ENCODE measurements at places on chromosomes 6 and 20.

GRCh38 chr6:46042355-46042999 lies 26.8 kb upstream of the CLIC5 start:
- DNase-seq, result peak; percentile 74

DNA sequence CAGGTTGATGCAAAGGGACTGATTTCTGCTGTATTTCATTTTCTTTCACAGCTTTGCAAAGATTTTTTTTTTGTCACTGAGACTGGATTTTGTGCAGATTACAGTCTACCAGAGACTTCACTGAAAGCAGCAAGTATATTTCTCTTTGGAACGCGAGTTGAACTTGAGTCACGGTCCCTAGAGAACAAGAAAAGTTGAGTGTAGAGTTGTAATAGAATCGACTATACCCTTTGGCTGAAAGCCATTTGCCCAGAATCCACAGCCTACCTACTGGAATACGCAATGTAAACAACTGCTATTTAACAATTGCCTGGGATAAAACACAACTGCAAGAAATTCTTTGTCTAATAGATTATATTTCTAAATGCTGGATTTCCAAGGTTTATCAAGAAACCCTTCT lies 520.6 kb downstream of the HDGFL1 start:
- no peak for DNase-seq

DNA sequence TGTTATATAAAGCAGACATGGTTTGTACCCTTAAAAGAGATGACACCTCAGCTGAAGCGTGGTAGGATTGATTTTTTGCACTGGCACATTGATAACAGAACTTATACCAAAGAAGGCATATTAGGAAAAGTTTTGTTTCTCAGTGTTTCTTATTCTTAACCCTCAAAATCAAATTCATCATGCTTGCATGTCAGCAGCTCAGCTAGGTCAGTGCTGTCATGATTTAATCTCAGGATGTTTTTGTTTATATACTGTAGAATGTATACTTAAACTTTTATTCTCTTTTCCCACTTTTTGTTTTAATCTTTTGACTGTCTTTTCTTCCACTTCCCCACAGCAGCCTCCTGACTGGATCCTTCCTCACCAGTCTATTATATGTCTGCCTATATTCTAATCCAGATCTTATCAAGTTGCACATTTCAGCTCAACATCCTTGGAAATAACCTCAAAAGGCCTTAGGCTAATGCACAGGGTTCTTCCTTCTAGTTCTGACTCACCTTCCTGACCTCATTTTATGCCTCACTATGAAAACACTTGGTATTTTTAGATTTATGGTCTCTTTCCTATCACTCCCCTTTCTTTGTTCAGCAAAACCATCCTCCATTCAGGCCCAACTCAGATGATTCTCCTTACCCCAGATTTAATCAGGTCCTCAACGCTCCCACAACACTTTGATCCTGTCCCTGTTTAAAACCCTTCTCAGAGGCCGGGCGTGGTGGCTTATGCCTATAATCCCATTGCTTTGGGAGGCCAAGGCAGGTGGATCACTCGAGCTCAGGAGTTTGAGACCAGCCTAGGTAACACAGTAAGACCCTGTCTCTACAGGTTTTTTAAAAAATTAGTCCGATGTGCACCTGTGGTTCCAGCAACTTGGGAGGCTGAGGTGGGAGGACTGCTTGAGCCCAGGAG lies 7.2 kb downstream of the HEBP2 start:
- peak; percentile 83 for DNase-seq

DNA sequence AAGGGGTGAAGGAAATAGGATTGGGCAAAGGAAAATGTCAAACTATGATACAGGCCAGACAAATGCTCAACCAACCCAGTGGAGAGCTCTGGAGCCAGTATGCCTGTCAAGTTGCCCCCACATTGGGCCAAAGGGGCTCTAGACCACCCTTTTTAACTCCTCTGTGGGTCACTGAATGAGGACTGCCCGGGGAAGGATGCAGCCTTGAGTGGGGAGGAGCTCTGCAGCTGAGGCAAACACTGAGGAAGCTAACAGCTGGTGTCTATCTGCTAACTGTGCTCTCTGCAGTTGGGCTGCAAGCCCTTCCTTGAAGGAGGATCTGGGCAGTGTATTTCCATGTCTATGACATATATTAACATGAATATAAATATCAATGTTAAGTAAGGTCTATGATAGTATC lies 98.4 kb upstream of the PRSS16 start:
- DNase-seq, result no peak

DNA sequence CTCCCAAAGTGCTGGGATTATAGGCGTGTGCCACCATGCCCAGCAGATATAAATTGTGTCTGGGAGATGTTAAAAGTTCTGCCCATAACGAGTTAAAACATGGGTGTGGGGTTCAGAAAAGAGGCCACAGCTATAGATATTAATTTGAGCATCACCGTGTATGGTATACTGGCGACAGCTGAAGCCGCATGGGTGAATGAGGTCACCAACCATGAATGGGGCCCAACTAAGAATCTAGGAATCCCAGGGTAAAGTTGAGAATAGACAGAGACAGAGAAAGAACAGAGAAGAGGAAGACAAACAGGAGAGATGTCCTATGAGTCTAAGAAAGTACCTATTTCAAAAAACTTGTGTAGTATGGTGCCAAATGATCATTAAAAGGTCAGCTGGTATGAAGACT lies 50.9 kb downstream of the ILRUN start:
- no peak for DNase-seq

DNA sequence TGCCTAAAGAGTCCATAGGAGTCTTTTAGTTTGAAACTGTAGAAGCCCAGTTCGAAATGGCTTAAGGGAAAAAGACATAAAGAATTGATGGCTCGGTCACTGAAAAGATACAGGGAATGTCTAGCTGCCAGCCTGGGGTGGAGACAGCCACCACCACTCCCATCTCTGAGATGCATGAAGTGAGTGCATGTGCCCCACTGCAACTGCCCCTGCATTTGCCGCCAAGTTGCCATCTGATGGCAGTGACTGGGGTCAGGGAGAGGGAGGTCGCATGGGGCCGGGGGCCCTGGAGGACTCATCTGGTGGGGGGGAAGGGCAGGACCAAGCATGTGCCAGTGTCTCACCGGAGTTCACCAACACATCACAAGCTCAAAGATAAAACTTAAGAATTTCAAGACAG lies 385.8 kb upstream of the SULF2 start:
- DNase-seq, result no peak

- DNase-seq, result no peak
Measured at GRCh38 chr20:13425381-13426135, 204.5 kb downstream of the ISM1 start.

DNA sequence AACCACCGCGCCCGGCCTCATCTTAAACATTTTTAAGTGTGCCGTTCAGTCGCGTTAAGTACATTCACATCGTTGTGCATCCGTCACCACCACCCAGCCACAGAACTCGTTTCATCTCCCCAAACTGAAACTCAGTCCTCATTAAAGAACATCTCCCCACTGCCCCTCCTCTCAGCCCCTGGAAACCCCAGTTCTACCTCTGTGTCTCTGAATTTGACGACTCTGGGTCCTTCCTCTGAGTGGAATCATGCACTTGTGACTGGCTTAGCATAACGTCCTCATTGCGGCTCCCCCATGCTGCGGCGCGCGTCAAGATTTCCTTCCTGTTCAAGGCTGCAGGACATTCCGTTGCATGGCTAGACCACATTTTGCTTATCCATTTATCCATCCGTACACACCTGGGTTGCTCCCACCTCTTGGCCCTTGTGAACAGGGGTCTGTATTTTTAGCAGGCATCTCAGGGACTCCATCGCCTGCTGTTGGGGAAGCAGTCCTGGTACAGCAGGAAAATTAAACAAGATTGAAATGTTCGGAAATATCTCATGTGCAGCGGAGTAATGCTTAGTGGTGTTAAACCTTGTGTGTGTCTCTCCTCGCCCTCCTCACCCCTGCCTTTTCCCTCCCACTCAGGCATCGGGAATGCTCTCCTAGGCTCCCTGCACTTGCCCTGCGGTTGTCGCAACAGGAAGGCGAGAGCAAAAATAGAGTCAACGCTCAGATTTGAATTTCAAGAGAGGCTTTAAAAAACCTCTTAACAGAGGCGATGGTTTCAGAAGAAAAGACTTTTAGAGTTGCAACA lies 127.9 kb downstream of the PXDC1 start:
- peak; percentile 16 for DNase-seq

DNA sequence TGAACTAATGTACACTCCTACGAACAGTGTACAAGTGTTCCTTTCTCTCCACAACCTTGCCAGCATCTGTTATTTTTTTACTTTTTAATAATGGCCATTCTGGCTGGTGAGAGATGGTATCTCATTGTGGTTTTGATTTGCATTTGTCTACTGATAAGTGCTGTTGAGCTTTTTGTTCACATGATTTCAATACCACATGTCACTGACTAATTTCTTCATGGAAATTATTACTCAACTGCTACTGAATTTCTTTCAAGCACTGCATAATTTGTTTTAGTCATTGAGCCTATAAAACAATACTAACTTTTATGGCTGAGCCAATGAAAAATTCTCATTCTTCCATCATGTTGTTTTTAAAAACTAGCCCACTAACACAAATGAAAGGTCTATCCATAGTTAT lies 115.4 kb downstream of the FRK start:
- no peak for DNase-seq

DNA sequence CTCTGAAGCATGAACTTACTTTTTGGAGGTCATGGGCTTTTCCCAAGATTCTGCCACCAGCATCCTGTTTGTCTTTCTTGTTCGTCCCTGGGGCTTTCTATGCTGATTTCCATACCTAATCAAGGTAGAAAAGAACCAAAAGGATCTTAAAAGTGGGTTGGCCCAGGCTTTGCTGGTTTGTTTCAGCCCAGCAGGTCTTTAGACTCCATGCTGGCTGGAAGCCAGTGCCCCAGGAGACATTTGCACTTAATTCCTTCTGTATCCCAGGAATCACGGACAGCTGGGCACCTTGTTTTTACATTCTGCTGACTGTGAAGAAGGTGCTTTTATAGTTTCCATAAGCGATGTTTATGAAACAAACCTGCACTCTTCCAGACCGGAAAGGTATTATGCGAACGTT lies 195.9 kb downstream of the CDH4 start:
- no peak for DNase-seq

GRCh38 chr6:53983301-53983700 lies 127.9 kb upstream of the MLIP start:
- no peak for DNase-seq

DNA sequence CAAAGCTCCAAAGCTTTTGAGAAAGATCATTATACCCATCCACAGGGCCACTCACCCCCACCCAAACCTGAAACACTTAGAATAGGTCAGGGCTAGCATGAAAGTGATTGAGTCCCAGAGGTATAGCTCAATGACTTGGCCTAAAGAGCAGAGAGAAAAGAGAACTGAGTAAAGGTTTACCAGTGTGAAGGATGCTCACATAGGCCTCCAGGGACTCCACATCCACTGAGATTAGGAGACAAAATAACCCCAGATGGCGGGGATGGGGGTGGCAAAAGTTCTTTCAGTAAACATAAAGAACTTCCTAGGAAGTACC lies 12.2 kb downstream of the SAYSD1 start:
- DNase-seq, result no peak

- no peak for DNase-seq
Measured at GRCh38 chr6:112563368-112563767, 216.2 kb downstream of the RFPL4B start.

GRCh38 chr6:14031516-14031915 lies 86.1 kb upstream of the CD83 start:
- no peak for DNase-seq

GRCh38 chr6:166415306-166415705 lies 32.6 kb upstream of the MPC1 start:
- no peak for DNase-seq

DNA sequence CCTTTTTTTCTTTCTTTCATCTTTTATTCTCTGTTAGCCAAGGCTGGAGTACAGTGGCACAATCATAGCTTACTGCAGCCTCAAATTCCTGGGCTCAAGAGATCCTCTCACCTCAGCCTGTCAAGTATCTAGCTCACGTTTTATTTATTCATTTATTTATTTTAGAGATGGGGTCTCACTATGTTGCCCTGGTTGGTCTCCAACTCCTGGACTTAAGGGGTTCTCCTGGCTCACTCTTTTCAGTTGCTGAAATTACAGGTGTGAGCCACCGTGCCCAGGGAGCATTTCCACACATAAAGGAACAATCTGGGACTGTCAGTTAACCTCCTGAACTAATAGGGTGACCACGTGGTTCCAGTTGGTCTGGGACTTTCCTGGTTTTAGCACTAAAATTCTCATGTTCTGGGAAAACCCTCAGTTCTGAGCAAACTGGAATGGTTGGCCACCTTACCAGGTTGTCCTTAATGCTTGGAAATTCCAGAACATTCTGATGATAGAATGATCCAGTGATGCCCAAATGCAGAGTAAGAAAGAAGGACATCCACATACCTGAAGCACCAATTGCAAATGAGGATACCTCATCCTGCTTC lies 105.5 kb upstream of the ZNF217 start:
- peak; percentile 53 for DNase-seq

GRCh38 chr6:87366072-87366827 lies 21.6 kb downstream of the C6orf163 start:
- DNase-seq, result no peak

- no peak for DNase-seq
Measured at GRCh38 chr6:98821756-98822405, 12.5 kb upstream of the POU3F2 start.

- DNase-seq, result no peak
Measured at GRCh38 chr6:160791459-160791858, 89.4 kb downstream of the PLG start.

DNA sequence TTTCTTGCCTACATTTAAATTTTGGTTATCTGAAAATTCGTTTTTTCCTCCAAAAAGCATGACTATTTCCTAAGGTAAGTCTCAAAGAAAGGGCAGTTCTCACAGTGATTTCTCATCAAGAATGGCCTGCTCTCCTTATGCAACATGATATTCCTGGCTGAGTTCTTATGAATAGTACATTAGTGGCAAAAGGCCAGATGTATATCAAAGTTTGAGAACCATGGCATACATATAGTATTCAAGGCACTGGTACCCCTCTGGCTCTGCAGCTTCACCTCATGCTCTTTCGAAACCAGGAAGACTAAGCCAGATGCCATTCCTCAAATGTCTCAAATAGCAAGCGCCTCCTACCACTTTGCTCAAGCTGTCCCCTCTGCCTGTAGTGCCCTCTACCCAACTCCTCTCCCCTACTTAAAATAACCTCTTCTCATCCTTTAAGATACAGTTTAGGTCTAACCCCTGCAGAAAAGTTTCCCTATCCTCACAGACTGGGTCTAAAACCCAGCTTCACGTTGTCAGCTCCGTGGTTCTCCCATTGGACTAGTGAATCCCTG lies 280.3 kb downstream of the HACE1 start:
- DNase-seq, result no peak

DNA sequence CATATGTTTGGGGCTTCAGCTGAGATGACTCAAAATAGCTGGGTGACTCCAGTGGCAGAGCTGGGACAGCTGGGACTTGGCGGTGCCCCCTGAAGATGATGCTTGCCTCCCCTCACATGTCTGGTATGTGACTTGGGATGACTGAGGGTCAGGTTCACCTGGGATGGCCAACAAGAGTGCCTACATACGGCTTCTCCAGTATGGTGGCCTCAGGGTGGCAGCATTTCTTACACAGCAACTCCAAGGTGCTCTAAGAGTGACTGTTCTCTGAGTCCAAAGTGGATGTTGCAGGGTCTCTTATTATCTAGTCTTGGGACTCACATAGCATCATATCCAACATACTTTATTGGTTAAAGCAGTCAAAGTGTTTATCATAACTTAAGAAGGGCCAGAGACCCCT lies 87.8 kb upstream of the CENPW start:
- no peak for DNase-seq

Data from suppressor macrophage treated with lipopolysaccharide for 1 hour (primary cell).